ENCODE measurements at places on chromosomes 4 and X.

DNA sequence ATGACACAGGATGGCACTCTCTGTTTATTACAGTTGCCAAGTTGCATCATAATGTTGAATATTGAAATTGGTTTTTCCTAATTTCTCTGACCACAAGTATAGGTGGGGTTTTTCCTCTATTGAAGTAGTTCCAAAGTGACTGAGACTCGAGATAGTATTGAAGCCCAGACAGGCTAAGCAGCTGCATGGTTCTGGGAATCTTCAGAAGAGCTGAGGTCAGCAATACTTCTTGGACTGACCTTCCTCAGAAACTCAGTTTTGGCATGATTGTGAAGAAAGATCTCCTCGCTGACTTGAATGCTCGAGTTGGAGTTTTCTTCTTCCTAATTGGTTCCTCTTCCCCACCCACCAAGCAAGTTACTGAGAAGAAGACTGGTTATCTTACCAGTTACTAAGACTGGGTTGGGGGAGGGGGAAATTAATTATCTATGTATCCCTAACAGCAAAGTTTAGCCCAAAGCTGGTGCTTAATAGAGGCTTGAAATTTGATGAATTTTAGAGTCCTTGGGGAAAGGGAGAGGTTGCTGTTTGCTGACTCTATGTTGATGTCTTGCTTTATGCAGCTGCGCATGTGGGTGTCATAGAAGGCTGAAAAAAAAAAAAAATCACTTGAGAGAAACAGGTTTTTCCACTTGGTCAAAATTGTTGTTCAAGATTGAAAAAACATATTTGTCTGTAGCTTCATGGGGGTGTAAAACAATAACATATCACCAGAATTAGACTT is 91.1 kb downstream of the P2RY10 start:
- no peak for DNase-seq

GRCh38 chr4:128863312-128864075 is 54.0 kb downstream of the JADE1 start:
- peak; percentile 65 for DNase-seq

DNA sequence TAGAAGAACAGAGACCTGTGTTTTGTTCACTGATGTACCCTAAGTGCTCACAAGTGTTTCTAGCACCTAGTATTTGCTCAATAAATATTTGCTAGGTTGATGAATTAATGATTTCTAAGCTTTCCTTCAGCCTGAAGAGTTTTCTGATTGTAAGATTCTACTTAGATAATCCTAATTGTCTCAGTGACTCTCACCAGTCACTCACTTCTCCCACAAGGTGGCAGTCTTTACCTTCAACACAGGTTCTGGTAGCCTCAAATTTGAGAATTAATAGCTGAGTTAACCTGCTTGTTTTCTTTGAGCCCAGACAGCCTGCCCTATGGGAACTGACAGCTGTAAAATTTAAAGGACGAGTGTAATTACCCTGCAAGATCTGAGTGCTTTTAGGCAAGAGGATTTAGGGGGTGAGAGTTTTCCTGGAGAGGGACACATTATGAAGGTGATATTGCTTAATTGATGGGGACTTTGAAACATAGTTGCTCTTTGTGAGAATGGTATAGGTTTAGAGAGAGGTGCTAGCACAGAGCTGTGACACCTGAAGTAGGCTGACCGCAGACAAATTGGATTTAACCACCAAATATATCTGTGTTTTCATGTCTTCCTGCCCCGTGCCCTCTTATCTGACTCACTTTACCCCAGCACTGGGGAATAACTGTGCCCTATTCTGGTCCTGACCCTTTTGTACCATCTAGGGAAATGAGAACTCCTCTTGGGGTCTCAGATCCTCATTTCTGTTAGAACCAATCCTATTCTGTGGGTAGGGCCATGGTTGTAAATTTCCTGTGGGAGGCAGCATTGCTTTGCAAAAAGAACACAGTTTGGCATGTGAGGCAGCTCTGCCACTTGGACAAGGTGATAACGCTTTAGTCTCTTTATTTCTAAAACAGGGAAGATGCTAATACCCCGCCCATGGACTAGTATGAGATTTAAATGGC is 27.7 kb downstream of the CD38 start:
- peak; percentile 18 for DNase-seq

DNA sequence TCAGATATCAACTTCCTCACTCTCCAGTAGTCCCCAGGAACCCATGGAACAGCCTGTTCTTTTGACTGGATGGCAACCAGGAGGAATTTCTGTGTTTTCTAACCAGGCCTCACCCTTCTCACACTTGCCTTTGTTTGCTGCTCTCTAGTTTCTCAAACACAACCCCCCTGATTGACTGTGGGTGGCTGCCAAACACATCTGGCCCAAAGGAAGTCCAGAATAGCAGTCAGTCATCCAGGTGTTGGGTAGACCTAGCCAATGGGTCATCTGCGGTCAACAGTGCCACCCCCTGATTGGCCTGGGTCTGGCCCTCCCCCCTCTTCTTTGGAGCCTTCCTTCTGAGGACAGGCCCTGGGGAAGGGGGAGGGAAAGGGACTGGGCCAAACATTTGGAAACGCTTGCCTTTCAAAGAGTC is 53.7 kb downstream of the MSX1 start:
- DNase-seq, result no peak

DNA sequence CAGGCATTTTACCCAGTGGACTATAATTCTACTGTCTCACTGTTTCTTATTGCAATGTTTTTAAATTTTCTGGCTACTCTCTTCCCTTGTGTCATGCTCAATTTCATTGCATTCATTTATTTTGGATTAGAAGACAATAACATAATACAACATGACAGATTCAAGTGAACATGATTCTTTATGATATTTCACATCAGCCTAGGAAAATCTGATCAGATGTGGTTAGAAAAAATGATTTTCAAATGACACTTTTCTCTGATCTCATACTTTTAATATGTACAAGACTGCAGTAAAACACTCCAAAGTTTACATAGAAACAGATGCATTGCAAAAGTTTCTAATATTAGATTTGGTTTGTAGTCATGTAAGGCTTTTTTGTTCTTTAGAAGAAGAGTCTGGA is 586.0 kb downstream of the ACTRT1 start:
- no peak for DNase-seq

DNA sequence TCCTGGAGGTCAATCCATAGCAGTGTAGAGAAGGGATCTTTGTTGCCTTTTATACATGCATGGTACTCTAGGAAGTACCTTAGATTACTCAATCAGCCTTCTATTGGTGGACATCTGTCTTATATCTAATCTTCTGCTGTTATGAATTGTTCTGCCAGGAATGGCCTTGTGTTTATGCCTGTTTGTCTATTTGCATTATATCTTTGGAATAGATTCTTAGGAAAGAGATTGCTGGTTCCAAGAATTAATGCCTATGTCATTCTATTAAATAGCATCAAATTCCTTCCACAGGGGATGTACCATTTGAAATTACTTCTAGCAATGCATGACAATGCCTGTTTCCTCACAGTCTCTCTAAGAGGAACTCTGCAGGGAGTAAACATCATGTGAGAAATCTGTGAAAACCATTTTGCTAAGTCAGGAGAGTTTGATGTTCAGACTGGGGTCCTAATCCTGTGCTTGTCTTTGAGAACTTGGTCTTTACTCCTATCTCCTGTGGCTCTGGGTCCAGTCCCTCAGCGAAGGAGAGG is 42.5 kb downstream of the BEX3 start:
- no peak for DNase-seq

- DNase-seq, result peak; percentile 48
These were observed 41.4 kb downstream of the SRPX2 start for GRCh38 chrX:100685284-100685996.

GRCh38 chr4:80189956-80190677 is 7.2 kb upstream of the PRDM8 start:
- no peak for DNase-seq

GRCh38 chrX:76064825-76065224 is 108.0 kb upstream of the PBDC1 start:
- no peak for DNase-seq

DNA sequence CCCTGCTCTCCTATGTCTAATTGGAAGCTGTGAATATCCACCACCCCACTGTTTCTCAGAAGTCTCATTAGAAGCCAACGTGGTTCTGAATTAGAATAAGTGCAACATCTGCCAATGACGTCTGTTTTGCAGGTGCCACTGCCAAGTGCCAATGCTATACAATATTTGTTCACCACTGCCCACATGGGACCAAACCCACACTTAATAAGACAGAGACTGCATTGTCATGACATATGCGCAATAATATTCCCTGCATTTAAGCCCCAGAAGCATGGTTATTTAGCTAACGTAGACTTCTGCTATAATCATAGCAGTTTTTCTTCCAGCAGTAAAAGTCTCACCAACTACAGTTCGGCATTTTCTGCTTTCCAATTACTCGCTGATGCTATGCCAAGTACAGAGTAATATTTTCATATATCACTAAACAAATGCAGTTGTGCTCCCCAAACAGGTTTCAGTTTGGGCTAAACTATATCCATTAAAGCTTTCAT is 262.5 kb upstream of the PCDH18 start:
- DNase-seq, result no peak

DNA sequence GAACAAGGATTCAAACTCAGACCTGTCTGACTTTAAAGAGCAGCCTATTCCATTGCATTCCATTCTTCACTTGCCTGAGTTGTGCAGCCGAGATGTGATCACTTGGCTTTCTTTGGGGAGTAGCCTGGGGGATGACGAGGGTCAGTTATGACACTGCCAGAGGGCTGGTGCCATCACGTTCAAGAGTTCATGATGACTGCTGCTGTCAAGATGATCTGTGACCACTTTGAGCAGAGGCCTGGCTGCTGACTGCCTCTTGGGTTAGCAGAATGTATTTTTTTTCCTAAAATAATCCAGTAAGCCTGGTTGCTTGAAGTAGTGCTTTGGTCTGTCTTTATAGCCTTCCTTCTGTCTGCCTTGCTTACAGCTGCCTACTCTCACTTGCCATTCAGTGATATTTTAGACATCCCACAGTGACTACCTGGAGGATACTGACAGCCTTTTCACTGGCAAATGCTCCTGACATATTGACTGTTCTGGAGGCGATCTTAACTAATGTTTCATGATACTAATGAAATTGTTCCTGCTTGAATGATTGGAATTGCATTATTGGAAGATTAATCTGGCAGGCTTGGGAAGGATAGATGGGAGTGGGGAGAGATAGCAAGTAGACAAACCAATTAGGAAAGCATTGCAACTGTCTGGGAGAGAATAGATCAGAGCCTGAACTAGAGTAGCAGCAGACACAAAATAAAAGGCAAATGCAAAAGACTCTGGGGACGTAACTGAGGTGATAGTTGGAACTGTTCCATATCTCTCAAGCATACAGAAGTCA is 221.6 kb upstream of the LCORL start:
- DNase-seq, result no peak

DNA sequence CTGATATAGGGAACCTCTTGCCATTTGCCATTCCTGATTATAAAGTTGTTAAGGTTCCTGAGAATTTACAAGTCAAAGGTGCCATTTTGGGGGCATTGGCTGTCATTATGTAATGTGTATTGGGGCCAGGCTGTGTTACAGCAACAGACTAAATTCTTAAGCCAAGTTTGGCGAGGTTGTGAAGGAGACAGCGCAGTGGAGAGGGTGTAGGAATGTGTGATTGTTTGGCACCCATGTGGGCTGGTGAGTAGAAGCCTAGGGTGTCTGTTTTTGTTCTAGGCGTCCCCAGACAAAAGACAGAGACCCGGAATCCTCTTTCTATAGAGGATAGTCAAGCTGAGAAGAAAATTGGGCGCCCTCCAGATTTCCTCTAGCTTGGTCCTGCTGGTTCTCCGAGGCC is 2535.3 kb downstream of the PCDH7 start:
- DNase-seq, result no peak
